ENCODE measurements at places on chromosomes 2 and 18.

DNA sequence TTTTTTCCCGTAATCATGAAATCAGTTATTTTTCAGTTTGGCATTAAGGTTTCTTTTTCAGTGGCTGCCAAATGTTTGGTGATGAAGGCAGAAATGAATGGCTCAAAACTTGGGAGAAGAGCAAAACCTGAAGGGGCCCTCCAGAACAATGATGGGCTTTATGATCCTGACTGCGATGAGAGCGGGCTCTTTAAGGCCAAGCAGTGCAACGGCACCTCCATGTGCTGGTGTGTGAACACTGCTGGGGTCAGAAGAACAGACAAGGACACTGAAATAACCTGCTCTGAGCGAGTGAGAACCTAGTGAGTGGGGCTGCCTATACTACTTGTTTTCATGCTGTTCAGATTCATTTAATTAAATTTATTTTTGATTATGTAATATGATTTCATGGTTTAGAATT, 29.2 kb upstream of the MSH2 start:
- no peak for DNase-seq

DNA sequence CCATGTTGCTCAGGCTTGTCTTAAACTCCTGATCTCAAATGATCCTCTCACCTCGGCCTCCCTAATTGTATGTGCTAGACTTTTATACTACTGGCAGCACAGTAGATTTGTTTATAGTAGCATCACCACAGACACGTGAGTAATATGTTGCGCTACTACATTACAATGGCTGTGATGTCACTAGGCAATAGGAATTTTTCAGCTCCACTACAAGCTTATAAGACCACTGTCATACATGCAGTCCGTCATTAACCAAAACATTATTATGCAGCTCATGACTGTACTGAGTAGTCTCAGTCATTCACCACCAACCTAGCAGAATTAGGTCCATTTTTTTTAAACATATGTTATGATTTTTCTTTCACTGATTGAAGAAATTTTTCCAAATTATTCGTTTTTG, 398.9 kb downstream of the DCC start:
- DNase-seq: no peak

DNA sequence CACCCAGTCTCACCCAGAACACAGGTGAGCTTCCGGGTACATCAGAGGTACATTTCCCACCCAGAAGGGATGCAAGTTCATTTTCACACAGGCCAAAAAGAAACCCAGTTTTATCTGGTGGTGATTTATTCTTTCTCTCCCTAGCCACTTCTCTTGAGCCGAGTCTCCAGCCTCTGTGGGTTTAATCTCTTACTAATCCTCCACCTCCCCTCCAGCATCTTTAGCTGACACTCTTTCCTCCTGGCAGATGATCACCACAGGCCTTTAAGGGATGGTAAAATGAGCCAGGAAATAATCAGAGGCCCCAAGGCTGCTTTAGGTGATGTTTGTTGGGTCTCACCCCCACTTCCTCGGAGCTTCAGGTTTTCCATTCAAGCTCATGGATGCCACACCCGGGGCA, 145.7 kb upstream of the DLX2 start:
- DNase-seq: no peak

- DNase-seq: no peak
Observed at GRCh38 chr2:39266139-39266805, 22.5 kb upstream of the CDKL4 start.

DNA sequence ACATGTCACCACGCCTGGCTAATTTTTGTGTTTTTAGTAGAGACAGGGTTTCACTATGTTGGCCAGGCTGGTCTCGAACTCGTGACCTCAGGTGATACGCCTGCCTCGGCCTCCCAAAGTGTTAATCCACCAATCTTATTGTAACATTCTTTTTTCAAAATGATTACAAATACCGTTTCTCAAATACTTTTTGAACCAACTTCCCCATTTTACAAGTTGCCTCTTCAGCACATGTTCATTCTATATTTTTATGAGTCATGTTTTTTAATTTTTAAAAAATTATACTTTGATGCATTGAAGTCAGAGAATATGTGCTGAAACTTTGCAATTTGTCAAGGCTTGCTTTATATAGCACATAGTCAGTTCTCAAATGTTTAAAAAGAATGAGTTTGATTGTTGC, 58.2 kb downstream of the QPCT start:
- no peak for DNase-seq

All from T-helper 1 cell (primary cell).